Mesenteric fat pad (tissue), 1 donor: ENCODE measurements at places on chromosomes 4 and X.

DNA sequence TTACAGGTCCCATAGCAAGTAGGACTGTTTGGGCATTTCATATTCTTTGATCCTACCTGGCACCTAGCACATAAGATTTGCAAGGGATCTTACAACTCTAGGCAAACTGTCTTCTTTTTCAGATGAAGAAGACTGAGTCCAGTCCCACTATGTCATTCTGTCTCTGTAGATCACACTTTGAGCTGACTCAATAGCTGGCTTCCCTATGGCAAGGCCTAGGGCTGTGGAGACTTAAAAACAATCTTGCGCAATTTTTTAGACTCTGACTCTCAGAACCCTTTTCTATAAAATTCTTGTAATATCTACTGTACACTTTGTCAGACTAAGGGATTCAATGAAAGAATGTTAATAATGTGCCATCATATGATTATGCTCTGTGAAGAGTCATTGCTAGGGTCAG lies 26.7 kb downstream of the OTC start:
- DNase-seq, result no peak

DNA sequence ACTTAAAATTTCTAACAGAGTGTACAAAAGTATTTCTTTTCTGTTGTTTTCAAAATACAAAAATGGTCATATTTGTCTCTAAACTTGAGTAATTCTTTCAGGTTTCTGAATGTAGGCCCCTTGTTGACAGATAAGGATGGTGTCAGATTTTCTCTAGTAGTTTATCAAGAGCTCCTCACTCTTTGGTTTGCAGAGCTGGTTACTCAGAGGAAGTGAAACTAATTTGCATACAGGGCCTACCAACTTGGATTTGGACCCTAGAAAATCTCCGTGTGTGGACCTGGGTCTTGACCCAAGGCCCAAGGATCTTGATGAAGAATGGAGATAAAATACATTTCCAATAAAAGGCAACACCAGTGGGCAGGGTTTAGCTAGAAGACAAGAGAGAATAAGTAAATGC lies 433 bp upstream of the ADH6 start:
- no peak for DNase-seq

DNA sequence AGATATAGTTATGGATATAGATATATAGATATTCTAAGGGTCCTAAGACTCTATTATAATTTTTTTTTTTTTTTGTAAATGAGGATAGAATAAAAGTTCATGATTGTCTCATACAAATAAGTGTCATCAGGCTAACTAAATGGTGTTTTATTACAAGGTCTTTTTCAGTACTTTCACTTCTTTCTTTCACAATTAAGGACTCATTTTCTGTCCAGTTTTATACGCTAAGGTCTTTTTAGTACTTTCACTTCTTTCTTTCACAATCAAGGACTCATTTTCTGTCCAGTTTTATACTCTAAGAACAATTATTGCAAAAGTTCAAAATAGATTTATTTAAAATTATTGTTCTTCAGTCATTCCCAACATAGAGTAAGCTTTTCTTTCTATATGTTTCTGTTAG lies 32.7 kb downstream of the RUFY3 start:
- DNase-seq, result no peak

GRCh38 chrX:24343719-24344118 lies 16.7 kb upstream of the SUPT20HL1 start:
- DNase-seq, result no peak

DNA sequence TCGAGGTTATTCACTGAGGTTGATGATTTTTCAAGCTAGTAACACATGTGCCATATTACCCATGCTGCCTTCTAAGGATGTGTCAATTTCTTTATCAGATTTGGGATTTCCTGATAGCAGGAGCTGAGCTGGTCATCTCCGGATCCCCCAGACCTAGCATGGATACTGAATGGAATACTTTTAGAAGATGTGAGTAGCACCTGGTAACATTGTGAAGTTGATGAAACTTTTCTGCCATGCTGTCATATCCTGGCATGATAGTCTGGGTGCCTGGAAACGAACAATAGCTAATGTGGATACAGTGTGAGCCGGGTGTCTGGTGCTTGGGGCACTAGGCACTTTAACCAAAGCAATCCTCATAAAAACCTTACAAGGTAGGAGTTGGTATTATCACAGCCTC lies 11.0 kb upstream of the CYTL1 start:
- no peak for DNase-seq

GRCh38 chr4:24896056-24896455 lies 16.8 kb downstream of the CCDC149 start:
- no peak for DNase-seq

DNA sequence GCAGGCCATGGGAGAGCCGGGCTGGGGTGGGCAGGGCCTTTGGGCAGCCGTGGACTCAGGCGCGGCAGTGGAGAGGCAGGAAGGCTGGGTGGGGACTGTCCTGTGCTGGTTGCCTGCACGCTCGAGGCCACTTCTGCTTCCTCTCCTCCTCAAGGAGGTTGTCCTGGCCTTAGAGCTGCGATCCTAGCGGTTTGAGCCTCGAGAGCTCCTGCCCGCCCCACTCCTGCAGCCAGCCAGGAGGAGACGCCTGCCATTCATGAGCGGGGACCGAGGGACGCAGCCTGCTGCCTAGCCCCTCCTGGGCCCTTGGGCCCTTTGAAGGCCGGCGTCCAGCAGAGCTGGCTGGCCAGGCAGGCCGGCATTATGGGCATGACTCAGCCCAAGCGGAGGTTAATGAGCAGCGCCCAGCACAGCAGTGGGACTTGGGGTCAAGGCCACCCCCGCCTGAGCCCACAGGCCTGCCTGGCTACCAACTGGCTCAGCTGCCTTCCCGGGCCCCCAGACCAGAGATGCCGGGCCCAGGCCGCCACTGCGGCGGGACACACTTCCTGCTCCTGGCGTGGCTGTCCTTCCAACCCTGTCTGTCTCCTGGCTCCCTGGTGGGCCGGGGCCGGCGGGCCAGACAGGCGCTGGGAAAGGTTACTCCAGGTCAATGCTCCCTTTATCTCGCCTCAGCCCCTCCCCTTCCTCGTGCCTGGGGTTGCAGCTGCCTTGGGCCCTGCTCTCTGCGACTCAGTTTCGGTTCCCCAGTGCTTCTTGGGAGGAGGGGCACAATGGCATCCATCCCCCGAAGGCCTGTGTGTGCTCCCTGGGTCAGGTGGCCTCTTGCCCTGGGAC lies 1.8 kb downstream of the ABCD1 start:
- peak; percentile 90 for DNase-seq
